SW480 (cell line): ENCODE measurements at places on chromosomes 1 and 21.

DNA sequence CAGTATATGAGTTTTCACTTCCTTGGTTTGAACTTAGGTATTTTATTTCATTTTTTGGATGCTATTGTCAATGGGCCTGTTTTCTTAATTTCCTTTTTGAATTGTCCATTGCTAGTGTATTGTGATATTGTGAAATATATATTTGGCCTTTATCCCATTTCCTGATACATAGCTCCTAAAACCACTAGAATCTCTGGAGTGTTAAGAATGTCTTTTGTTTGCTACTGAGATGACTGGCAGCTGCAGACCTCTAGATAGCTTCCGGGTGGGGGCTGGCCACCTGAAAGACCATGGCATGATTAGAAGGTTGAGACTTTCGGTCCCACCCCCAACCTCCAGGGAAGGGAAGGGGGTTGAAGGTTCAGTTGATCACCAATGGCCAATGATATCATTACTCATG, 245.4 kb downstream of the KCNJ6 start:
- DNase-seq, result peak; percentile 74

DNA sequence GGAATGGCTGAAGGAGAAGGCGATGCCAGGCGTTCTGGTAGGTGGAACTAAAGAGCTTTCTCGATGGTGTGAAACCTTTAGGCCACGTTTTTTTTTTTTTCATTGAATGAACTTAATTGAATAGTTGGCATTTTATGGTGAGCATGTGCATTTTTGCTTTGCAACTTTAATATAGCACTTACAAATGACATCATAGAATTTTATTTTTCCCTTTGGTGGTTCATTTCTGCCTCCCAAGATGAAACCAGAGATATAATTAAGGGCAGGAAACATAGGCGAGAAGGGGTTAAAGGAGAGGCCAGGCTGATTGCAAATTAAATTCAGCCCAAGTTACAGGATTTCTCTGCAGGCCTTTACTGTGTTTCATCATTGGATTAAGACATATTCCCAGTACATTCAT, 85.5 kb upstream of the L1TD1 start:
- no peak for DNase-seq

GRCh38 chr21:44969066-44969670, 29.3 kb downstream of the SLX9 start:
- DNase-seq, result no peak

- DNase-seq, result no peak
Observed at GRCh38 chr1:53288790-53289429, 39.0 kb downstream of the LRP8 start.

DNA sequence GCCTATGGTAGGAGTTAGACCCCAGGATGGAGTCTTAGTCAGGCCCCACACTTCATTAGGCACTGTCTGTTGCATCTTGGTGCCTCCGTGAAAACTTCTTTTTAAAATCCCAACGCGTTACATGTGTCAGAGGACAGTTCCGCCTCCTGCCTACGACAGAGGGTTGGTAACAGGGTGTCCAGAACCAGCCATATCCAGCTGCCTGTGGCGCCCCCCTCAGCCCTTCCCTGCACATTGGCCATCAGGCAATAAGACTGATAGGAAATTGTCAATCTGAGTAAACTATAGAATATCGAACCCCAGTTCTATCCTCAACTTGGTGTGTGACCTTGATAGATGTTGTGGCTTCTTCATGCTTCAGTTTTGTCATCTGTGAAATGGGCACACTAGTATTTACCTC, 108.6 kb upstream of the CSF3R start:
- DNase-seq, result no peak

DNA sequence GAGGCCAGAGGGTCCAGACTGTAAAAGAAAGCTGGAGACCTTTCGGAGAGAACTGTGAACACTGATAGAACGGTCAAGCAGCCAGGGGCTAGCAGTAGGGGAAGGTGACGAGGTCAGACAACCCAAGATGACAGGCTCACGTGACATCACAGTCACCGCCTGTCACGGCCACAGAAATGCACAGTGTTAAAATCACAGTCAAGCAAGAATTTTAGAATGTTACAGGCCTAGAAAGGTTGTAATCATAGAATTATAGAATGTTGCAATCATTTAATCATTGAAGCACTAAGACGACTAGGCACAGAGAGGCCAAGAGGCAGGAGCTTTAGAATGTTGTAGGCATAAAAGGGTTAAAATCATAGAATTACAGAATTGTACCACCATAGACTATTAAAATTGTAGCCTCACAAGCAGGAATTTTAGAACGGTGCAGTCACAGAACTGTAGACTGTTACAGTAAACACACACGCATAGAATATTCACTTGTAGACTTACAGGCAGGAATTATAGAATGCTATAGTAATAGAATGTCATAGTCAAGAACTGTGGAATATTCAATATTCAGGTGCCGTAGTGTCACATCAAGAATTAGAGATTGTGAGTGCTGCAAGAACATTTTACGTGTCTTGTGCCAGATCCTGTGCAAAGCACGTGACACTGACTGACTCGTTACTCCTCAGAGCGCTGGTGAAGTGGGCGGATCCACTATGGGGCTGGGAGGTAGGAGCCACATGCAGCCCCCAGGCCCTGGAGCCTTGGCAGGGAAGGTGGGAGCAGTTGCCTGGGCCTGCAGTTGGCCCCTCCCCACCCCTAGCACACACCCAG, 118.1 kb downstream of the EPHB2 start:
- no peak for DNase-seq

- no peak for DNase-seq
Observed at GRCh38 chr1:174682419-174683008, 234.8 kb downstream of the GPR52 start.

DNA sequence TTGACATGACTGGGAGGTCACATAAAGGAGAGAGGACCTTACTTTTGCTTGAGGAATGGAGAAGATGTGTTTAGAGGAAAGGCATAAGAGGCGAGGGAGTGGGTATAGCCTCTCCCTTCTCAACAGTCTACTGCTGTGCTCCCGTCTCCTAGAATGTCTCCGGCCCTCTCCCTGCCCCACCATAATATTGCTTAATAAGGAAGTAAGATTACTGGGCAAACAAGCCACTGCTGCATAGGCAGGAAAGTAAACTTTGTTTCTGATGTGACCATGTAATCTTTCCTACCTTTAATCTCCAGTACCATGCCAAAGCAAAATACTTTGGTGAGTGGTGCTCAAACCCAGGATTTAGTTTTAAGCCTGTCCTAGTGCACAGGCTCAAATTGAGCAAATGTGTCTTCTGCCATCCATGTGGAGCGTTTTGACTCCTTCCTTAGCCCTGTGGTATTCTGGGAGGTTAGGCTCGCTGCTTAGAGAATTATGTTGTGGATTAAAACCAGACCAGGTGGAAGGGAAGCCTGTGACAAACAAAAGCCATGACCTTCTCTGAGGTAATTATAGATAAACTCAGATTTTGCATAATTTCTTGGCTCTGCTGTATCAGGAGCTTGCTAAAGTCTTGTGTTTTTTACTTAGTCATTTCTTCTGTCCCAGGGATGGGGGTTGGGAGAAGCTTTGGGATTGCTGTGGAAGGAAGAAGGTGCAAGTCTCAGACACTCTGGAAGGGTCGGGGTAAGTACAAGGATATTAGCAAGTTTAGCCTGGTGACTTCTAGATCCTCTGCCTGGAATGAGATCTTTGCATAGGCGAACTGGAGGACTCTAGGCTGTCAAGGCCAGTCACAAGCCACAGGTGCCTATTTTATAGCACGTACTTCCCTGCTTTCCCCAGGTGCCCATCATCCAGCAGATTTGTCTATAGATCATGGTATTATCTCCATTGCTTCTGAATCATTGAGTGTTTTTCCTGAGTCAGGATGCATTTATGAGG, 34.5 kb upstream of the DIPK1A start:
- DNase-seq, result no peak

- no peak for DNase-seq
Observed at GRCh38 chr21:37780991-37781983, 135.0 kb downstream of the KCNJ6 start.

- no peak for DNase-seq
Observed at GRCh38 chr1:30904962-30905335, 3.6 kb downstream of the SDC3 start.

DNA sequence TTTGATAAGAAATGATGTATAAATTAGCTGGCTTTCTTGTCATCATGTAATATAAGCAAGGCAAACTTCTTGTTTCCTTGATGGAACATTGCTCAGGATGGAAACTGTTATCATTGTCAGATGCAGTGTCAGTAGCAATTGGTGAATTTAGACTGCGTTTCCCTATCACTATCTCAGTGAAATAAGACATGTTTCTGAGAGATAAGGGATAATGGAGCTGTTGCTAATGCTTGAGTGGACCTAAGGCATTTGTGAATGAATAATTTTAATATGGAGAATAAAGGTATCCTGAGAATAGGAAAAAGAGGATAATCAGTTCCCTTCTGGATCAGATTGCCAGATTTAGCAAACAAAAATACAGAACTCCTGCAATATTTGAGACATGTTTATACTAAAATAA, 160.9 kb downstream of the HLX start:
- no peak for DNase-seq

- DNase-seq, result no peak
Observed at GRCh38 chr21:15517394-15517793, 212.4 kb upstream of the USP25 start.

- no peak for DNase-seq
Observed at GRCh38 chr1:6041432-6042062, 4.1 kb upstream of the KCNAB2 start.

- DNase-seq, result no peak
Observed at GRCh38 chr1:234475167-234475793, 3.7 kb downstream of the TARBP1 start.

DNA sequence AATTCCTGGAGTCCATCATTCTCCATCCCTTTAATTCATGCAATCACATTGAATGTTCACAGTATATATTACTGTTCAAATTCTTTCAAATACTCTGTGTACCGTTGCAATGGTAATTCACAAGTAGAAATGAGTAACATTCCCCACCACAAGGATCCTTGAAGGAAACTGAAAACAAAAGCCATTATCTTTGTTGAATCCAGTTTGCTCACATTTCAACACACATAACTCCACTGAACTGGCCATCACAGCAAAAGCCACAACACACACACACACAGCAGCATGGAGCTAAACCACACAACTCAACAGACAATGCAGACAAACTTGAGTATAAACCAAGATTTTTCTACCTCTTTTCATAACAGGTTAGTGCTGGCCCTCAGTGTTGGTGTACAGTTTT, 188.3 kb upstream of the GREM2 start:
- DNase-seq, result no peak

DNA sequence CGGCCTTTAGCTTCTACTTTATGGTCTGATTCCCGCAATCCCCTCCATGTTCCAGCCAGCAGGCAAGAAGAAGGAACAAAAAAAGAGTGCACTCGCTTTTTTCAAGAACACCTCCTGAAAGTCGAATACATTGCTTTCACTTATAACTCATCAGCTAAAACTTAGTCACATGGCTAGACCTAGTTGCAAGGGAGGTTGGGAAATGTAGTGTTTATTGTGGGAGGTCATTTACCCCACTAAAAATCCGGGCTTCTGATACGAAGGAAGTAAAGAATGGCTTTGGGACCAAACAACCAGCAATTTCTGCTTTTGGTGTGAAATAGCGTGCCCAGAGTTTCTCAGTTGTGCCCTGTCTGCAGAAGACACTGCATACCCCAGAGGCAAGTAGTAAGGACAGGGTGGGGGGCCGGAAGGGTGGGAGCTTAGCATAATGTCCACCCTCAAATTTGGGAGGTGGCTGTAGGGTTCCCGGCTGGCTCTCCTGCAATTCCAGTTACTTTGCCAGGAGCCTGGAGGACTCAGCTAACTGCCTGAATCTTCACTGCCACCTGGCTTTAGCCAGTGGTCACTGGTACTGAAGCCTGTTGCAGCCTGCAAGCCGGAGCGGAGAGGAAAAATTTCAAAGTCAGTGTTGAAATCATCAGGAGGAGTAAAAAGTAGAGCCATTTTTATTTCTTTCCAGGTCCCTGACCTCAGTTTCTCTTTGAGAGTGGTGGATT, 57.7 kb upstream of the F3 start:
- no peak for DNase-seq

GRCh38 chr1:156693848-156694689, 11.3 kb downstream of the CRABP2 start:
- DNase-seq, result no peak

DNA sequence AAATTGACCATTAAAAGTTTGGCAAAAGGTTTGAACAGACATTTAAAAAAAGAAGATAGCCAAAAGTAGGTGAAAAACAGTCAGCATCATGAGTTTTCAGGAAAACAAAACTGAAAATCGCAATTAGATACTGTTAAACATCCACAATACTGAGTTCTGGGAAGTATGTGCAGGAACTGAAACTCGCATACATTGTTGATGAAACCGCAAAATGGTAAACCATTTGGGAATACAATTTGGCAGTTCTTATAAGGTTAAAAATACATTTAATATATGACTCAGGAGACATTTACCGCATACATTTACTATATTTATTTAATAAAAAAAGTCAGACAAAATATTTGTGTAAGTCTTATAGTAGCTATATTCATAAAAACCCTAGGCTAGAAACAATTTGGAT, 393.2 kb downstream of the COL11A1 start:
- DNase-seq, result no peak

DNA sequence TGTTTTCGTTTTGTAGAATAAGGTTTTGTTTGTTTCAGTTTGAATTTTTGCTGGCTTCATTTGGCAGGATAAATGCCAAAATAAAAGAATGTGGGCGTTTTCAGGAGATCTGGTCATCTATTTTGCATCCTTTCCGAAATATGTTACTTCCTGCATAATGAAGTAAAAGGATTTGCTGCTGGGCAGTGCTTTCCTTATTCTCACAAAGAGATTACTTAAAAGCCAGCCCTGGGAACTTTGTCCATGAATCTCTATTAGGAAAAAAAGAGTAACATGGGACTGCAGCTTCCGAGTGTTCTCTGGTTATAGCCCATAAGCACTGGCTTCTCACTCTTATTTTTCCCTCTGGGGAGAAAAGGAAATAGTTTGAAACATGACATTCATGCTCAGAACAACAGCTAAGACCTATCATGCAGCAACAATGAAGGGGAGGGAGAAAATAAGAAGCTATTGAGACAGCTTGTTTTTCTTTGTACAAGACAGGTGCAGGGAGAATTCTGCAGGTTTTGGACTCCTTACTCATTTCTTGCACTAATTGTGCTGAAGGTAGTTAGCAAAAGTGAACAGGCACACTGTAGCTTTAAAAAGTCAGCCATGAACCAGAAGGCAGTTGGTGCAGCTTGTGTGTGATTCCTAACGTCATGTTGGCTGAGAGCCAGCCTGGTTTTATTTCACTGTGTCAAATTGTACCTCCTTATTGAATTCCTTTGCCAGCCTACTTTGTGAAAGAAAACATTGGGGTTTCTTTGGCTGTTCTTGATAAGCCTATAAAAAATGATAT, at the start of gene SAMD13:
SAMD13 (plus strand) TSS at position 705 of the 781 bp plus-strand sequence. CDS start 1,527 bp downstream, outside the sequence.
- peak; percentile 46 for DNase-seq

- DNase-seq, result no peak
Observed at GRCh38 chr1:151325231-151325630, 2.0 kb downstream of the PI4KB start.
